Ovary (tissue), 10 donors: ENCODE measurements at places on chromosomes 7 and 10. TPM values are rescaled to one million over a fixed set of nuclear protein-coding genes. Genes with fewer than 3 reads are reported as not detected.

Gene SUFU
- 4.6 TPM for total RNA-seq

DNA sequence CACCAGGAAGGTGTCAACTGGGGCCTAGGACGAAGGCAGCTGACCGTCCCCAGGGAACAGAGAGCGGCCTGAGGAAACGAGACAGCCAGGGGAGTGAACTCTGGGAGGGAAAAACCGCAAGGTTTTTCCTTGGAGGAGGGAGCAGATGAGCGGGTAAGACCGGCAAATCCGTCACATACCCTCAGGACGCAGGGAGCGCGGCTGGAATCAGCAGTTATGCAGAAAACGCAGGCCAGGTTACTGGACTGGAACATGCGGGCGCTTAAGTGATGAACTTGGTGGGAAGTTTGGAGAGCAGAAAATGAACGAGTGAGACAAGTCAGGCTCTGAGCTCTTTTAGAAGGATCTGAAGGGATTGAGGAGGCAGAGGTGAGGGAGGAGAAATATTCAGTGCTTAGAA, 76.7 kb downstream of the BMS1 start:
- no peak overlapping the region for H3K4me3 ChIP-seq
- H3K27me3 ChIP-seq: no peaks in the 10 kb centered on the region
- no peaks in the 10 kb centered on the region for H3K4me1 ChIP-seq
- H3K36me3 ChIP-seq: no peaks in the 10 kb centered on the region
- DNase-seq: no peak
- H3K27ac ChIP-seq: no peak overlapping the region

GRCh38 chr10:12890958-12891357, 110.6 kb downstream of the CCDC3 start:
- H3K4me1 ChIP-seq: peaks cover 12% of the 10 kb centered on the region
- H3K27ac ChIP-seq: no peak overlapping the region
- no peaks in the 10 kb centered on the region for H3K27me3 ChIP-seq
- DNase-seq: no peak

- no peaks in the 10 kb centered on the region for H3K36me3 ChIP-seq
- no peaks in the 10 kb centered on the region for H3K4me1 ChIP-seq
- H3K27me3 ChIP-seq: no peaks in the 10 kb centered on the region
- no peak overlapping the region for H3K27ac ChIP-seq
These were observed 23.2 kb upstream of the C1GALT1 start for GRCh38 chr7:7159063-7159658.

- H3K4me3 ChIP-seq: no peak overlapping the region
- no peak for DNase-seq
- no peaks in the 10 kb centered on the region for H3K4me1 ChIP-seq
- no peak overlapping the region for H3K27ac ChIP-seq
These were observed 15.6 kb downstream of the DPYSL4 start for GRCh38 chr10:132202070-132202970.
